ENCODE measurements at places on chromosomes 5 and 9.

DNA sequence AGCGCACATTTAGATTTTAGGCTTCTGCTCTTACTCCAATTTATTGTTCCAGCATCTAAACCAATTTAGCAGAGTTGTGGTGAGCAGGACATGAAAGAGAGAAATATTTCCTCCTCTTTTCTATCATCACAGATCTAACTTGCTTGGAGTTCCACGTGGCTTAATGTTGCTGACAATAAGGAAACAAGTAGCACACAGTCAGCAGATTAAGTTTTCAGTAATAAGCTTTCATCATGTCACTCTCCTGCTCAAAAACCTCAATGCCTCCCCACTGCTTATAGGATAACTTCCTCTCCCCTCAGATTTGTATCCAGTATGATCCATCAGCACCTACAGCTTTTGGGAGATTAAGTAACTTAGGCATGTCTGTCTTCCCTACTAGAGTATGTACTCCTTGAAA, 10.4 kb upstream of the SSBP2 start:
- DNase-seq = no peak

DNA sequence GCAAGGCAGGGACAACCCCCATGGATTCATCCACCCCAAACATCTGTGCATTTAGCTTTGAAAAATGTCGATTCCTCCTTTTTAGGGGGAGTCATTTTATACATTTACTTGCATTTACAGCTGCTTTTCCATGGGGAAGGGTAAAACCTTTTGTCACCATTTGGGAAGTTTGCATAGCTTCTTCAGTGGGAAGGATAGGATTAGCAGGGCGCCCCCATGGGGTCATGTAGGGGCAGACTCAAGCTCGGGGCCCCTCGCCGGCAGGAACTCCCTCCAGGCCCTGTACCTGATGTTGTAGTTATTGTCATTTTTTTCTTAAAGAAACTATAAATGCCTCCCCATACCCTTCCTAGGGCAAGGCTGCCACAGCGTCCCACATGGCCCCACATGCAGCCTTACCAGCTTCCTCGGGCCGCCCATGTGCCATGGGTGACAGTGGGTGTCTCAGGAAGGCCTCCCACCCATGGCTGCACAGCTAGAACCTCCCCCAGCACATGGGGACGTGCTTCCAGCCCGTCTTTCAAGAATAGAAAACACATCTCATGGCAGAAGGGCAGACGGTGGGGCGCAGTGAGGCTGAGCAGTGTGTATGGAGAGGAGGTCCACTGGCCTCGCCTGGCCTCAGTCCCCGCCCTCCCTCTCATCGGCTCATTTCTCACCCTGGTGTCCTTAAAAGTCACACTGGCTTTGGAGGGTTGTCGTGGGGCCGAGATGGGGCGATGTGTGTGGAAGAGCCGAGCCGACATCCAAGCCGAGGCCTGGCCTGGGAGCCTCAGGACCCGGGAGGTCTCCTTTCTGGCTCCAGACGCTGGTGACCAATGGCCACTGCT, 76.1 kb upstream of the OTULINL start:
- DNase-seq = no peak

GRCh38 chr5:91638010-91638409, 254.9 kb upstream of the ARRDC3 start:
- no peak for DNase-seq

GRCh38 chr5:158977642-158978041, 122.1 kb downstream of the EBF1 start:
- DNase-seq = no peak

GRCh38 chr9:124520206-124520596, 13.0 kb upstream of the NR5A1 start:
- no peak for DNase-seq

GRCh38 chr9:36293918-36294317, 35.7 kb upstream of the GNE start:
- DNase-seq = no peak

GRCh38 chr9:88251903-88252302, 113.6 kb upstream of the SPATA31C2 start:
- no peak for DNase-seq

DNA sequence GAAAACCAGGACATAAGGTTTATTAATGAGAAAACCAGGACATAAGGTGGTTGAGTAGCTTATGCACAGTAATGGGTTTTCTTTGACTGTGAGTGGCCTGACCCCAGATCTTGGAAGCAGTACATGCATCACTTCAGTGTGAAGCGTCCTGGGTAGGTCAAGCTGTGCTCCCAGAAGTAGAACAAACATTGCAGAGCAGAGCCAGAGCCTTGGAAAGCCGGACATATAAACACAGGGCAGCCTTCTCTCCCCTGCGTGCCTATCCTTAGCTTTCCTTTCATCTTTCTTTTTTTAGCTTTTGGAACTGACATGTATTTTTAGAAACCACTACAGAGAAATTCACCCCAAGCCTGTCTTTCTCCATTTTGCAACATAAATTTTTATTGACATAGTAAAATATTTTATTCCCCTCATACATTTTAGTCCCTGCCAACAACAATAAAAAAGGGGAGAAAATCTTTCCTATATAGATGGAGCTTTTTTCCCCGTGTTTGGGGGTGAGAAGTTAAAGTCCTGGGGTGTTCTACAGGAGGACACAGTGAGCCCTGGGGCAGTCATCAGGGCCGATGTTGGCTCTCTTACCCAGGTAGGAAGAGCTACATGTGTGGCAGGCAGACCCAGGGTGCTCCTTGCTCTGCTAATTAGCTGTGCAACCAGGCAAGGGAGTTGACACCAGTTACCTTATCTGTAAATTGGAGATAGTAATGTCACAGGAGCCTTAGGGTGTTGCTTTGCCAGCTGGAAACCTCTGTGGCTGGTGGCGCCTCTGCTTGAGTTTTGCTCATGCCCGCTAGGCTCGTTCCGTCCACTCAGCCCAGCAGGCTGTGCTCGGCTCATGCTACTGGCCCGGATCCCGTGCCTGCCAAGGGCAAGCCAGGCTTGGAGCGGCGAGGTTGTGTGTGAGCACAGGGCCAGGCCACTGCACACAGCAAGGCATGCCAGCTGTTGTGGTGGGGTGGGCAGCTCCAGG, 389.6 kb downstream of the KDM4C start:
- no peak for DNase-seq

GRCh38 chr5:53063176-53063575, 46.4 kb downstream of the MOCS2 start:
- no peak for DNase-seq

- no peak for DNase-seq
Observed at GRCh38 chr5:25414742-25415141, 770.0 kb upstream of the CDH10 start.

GRCh38 chr5:142222225-142222865, 102.5 kb downstream of the SPRY4 start:
- no peak for DNase-seq

GRCh38 chr5:647727-648126, 35.6 kb downstream of the CEP72 start:
- DNase-seq = no peak

GRCh38 chr9:130304116-130304515, 38.6 kb downstream of the HMCN2 start:
- no peak for DNase-seq

GRCh38 chr9:105168870-105169319, 75.6 kb upstream of the SLC44A1 start:
- no peak for DNase-seq

DNA sequence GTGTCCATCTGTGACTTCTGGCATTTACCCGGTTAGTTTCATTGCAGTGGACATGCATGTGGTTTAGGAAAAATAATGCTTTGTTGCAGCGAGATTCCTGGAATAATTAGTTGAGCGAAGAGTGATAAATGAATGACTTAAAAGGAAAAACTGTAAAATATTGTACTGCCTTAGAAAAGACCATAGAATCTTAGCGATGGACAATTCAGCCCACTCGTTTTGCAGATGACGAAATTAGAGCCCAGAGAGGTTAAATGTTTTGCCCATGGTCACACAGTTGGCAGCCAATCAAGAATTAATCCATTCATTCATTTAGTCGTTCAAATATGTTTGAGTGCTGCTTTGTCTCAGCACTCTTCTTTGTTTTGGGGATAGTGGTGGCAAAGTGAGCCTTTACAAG, 107.9 kb downstream of the ARHGAP26 start:
- DNase-seq = no peak

- DNase-seq = no peak
Observed at GRCh38 chr5:38847559-38848347, 1.9 kb downstream of the OSMR start.

DNA sequence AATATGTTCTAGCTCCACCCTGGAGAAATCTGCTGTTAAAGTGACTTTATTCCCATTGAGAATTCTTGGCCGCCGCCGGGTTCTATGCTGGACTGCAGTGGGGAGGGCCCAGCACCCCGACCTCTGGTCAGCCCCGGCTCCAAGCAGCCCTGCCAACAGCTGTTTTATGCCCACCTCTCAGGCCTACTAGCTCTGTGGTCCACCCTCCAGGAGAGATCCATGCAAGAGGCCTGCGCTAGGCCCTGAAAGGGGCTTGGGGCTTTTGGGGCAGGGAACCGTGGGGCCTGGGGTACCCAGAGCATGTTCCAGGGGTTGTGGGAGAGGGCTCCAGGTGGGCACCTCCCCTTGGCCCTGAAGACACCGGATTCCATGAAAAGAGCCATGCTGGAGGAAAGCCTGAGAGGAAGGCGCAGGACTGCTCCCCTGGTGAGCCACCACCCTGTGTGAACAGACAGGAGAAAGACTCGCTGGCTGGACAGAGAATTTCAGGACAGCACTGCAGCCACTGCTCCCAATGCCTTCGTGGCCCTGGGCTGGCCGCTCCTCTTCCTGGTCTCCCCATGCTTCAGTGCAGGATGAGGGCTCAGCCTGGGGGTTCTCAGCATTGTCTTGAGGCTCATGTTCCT, 44.6 kb upstream of the RUFY1 start:
- DNase-seq = no peak

- no peak for DNase-seq
Observed at GRCh38 chr9:75588808-75589207, 301.7 kb upstream of the PCSK5 start.

DNA sequence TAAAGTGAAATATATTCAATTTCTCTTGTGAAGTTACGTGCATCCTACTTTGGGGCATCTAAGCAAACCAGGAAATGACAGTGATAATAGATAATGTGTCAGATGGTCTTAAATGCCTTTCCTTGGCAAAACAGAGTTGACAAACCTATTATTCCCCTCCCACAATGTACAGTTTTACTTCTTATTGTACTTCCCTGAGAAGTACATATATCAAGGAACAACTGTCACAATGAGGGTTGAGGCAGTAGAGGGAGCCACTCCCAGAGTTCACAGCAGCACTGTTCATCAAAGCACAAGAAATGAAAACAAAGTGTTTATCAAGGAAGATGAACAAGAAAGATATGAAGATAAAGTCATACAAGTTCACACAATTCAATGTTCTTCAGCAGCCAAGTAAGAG, 41.1 kb downstream of the ELAVL2 start:
- no peak for DNase-seq

GRCh38 chr5:168318240-168318639, 26.8 kb downstream of the WWC1 start:
- no peak for DNase-seq

- no peak for DNase-seq
Observed at GRCh38 chr9:18357321-18357720, 116.6 kb upstream of the ADAMTSL1 start.

DNA sequence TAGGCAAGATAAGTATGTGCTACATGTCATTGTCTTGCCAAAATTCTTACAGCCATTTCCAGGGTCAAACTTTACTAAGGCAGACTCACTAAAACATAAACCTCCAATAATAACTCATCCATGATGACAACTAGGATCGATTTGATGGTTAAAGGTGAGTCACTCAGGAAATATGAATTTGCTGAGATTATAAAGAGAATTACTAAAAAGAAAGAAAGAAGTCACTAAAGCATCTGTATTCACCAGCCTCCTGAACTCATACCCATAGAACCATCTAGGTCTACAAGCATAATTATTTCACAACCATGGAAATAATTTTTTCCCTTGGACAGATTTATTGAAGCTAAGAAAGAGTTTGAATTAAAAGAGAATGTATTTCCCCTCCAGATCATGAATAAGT, 258.6 kb downstream of the TLE1 start:
- DNase-seq = no peak

GRCh38 chr9:114908104-114908622, 22.2 kb downstream of the TNFSF8 start:
- peak; percentile 68 for DNase-seq

DNA sequence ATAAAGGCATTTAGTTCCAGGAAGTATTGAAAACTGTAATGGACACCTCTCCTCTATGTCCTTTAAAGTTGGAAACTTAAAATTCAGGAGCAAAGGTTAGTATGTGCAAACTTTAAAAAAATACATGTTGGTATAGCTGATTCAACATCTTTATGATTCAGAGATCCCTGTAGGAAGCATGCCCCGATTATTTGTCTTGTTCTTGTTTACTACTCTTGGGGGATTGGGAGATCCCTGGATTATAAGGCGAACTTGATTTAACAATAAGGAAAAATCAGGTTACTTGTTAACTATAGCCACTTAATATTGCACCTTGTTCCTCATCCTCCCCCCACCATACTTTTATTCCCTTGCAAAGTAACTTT, 1.7 kb downstream of the F2RL1 start:
- no peak for DNase-seq

GRCh38 chr9:75997206-75997605, 106.7 kb downstream of the PCSK5 start:
- DNase-seq = no peak

GRCh38 chr9:13734601-13735000, 455.1 kb upstream of the MPDZ start:
- DNase-seq = no peak

GRCh38 chr9:15278091-15278687, 28.8 kb downstream of the TTC39B start:
- no peak for DNase-seq

DNA sequence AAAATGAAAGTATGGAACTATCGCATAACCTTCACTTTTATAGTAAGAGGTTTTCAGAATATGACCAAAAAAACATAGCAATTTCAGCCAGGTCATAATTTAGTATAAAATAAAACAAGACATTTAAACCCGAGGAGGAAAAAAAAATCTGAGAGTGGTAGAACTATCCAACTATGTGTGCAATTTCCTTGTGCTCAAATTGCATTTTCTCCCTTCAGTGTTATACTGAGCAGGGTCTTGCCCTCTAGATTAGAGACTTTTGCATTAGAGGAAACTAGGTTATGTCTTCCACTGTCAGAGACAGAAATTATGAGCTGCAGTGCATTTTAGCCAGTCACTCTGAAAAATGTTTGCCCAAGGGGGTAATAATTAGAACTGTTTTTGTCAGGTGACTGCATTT, 330.6 kb downstream of the NR2F1-AS1 start:
- DNase-seq = no peak

GRCh38 chr5:181255836-181256578, 4.9 kb downstream of the TRIM52 start:
- DNase-seq = no peak

DNA sequence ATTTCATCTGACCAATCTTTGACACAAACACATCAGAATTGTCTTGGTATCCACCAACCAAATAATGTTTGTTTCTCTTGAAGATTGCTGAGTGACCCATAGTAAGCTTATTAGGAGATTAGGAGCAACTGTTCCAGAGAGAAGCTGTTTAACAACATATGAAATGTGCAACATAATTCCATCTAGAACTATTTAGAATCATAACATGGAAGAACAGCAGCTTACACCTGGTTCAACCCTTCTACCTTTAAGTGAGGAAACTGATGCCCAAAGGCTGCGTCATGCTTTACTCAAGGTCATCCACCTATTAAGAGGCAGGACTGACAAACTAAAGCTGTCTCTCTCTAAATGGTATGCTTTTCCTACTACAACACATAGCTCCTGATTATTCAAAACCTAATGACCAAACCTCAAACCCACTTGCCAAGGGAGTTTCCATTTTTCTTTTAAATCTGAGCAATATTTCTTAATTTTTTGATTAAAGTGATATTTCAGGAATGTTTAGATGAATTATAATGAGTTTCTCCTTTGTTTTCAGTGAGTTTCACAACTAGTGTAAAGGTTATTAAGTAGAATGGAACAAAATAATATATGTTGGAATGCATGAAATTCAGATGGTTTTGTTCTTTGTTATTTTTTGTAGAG, 545.9 kb downstream of the RAB3C start:
- no peak for DNase-seq
